ENCODE measurements at places on chromosomes 12 and 14.

- no peak for DNase-seq
These were observed 35.2 kb downstream of the BRMS1L start for GRCh38 chr14:35861204-35861868.

- DNase-seq, result no peak
These were observed 81.6 kb downstream of the PHETA1 start for GRCh38 chr12:111287125-111287900.

- DNase-seq, result no peak
These were observed 5.6 kb downstream of the OR10P1 start for GRCh38 chr12:55642267-55642666.

DNA sequence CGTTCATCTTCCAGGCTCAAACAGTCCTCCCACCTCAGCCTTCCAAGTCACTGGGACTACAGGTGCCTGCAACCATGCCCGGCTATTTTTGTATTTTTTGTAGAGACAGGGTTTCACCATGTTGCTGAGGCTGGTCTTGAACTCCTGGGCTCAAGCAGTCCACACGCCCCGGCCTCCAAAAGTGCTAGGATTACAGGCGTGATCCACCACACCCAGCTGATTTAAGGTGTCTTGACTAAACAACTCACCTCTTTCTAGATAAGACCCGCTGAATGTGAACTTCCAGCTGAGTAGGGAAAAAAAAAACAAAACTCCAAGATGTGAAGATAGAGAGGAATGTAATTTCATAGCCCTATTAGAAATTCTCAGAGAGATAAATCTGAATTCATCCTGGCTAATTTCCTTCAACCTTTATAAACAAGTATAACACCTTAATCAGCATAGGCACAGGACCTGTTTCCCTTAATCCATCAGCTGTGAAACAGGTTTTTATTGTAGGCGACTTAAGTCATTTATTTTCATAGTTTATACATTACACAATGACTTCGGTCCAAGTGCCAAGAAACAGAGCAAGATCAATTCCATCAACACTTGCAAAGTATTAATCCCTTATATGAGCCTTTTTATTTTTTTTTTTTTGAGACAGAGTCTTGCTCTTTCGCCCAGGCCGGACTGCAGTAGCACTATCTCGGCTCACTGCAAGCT is 51.5 kb downstream of the HCAR2 start:
- no peak for DNase-seq

DNA sequence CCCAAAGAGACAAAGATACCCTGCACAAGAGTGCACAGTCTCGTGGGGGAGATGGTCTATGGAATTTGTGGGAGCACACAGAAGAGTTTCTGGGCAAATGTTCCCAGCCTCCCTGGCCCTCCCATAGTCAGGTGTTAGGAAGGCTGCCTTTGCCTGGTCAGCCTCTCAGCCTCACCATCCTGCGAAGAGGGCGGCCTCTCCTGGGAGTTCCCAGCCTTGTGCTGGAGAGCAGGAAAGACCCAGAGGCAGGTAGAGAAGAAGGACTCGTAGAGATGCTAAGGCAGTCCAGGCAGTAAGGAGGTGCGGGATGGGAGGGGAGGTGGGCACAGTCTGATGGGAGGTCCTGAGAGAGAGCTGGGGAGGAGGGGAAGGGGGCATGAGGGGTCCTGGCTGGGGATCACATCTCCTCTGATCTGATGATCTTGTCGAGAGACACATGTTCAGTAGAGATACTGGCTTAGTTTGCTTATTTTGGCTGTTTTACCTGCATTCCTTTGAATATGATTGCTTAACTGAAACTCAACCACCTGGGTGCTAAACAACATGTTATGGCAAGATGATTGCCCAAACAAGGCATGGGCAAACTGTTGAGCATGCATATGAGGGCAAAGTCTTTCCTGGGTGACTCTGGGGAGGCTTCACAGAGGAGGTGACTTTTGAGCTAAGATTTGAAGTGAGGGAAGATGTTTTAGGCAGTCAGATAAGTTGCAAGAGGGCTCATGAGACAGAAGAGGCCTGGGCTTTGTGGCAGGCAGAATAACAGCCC is 10.5 kb downstream of the SERPINA6 start:
- DNase-seq, result no peak

DNA sequence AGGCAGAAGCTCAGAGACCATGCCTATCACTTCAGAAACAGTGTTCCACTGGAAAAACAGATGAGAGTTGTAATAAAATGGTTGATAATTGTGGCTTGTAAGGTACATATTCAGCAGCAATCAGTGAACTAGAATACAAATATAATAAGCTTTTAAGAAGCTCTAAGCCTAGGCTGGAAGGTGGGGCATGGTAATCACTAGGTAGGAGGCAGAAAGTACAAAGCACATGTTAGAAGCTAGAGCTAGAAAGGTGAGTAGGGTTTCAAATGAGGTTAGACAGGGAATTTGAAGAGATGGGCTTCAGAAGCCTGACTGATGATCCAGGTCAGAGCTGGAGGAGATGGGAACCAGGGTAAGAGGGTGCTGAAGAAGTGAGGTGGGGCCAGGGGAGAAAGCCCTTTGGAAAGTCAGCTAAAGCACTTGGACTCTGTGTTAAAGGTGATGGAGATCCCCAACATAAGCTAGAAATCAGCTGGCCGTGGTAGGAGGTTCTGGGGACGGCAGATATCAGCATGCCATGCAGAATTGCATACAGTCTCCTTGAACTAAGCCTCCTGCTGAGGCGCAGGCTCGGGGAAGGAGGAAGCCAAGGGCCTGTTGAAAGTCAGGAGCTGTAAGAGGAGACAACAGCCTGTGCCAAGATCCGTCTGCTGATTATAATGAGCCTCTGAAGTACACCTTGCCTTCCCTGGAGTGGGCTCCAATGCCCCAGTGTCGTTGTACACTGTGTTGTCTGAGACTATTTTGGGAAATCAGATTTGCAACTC is 659.4 kb downstream of the BCL11B start:
- no peak for DNase-seq

GRCh38 chr12:118428643-118429042 is 52.3 kb downstream of the SUDS3 start:
- no peak for DNase-seq

DNA sequence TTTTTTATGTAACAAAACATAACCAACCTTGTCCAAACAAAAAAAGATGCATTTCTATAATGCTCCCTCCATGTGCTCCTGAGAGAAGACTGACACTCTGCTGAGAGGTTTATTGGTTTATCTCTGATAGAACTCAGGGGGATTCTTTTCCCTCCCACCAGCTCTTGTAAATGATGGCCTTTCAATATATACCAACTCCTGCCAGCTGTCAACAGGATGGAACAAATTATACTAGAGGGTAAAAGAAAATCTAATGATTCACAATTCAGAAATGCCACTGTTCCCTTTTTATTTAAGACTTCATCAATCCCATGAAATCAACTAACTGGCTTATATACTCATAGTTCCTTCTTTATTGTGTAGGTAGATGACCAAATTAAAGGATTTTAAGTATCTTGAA is 25.4 kb downstream of the PSMC1 start:
- no peak for DNase-seq

- DNase-seq, result no peak
These were observed 11.2 kb upstream of the PNMA1 start for GRCh38 chr14:73725116-73726024.

- no peak for DNase-seq
These were observed 33.6 kb upstream of the PLEKHA5 start for GRCh38 chr12:19095756-19096480.

GRCh38 chr12:91892081-91892855 is 253.4 kb downstream of the BTG1 start:
- no peak for DNase-seq

DNA sequence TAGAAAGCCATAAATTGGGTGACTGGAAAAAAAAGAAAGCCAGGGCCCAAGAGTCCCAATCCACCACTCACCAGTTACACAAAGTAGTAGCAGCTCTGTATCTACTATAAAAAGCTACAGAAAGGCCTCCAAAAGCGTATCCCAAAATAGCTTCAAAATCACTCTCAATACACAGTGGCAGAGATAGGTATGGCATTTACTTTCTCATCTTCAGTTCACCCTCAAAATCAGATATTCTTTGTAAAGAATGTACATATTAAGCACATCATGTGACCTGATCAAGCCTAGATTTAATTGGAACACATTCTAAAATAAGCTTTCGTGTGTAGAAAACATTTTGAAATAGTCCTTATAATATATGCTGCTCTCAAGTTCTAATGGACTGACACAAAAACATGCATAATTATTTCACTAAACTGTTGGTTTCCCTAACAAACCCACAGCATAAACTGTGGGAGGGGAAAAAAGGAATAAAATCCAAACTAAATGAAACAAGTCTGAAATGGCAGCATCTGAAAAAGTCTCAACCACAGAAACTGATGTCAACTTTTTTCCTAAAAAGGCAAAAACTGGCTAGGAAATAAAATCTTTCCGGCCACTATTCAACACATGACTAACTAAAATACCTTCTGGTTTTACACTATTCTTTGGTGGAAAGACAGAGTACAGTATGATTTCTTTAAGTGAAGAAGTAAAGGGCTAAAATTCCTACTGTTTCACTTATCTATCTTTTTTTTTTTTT is 25.9 kb downstream of the UBE2N start:
- DNase-seq, result no peak

- no peak for DNase-seq
These were observed 167.4 kb upstream of the RGS6 start for GRCh38 chr14:71764701-71765382.

GRCh38 chr12:11705010-11705409 is 55.5 kb downstream of the ETV6 start:
- DNase-seq, result no peak

GRCh38 chr14:90093942-90094595 is 32.3 kb downstream of the KCNK13 start:
- no peak for DNase-seq

DNA sequence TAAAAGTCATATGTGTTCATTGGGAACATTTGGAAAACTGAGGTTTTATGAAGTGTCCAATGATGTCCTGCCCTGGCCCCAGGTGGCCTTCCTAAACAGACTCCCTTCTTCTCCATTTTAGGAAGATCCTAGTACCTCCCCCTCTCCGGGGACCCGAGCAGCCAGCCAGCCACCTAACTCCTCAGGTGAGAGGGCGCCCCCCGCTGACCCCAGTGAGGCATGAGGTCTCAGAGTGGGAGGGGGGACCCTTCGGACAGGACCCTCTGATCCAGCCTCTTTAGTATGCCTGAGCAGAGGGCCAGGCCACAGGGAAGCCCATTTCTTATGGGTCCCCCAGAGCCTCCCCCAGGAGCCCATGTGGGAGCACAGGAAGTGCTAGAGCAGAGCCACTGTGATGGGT is 23.7 kb downstream of the DEGS2 start:
- DNase-seq, result no peak

- DNase-seq, result no peak
These were observed at the start of gene FOXN4 for GRCh38 chr12:109308534-109309380. Gene FOXN4 (minus strand): TSS chr12:109309284. CDS start chr12:109308321, 963 bp downstream.

DNA sequence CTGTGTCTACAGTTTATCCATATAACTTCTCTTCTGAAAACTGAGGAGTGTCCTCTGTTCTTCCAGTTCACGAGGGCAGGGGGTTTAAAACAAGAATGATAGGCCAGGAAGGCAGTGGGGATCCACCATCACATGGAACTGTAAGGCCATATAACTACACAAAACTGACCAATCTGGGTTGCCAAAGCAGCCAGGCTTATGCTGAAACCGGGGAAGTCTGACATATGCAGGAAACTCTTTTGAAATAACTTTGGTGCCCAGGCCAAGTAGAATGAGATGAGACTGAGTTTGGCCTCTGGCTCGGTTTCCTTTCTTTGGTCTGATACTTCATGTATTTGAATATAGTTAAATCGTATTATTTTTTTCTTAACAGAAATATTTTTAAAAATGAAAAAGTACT is 18.0 kb upstream of the ATF1 start:
- no peak for DNase-seq

- DNase-seq, result no peak
These were observed 124.6 kb downstream of the TTC7B start for GRCh38 chr14:90691627-90692026.

GRCh38 chr12:107593713-107594381 is 91.8 kb upstream of the PWP1 start:
- DNase-seq, result no peak

DNA sequence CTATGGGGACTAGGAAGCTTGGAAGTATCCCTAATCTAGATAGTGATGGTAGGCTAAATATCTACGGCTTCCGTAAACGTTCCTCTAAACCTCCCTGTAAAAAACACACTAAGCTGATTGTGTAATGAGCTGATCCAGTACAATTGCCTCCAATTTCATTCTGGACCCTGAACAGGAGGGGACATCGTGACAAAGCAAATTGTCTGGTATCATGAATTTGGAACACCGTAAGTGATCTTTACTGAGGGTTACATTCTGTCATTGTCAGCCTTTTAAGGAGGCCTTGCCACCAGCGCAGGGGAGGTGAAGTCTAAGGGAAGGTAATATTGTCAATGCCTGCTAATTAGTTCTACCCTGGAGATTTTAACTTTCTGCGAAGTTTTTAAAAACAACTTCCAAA is 487 bp upstream of the MGST1 start:
- DNase-seq, result no peak

GRCh38 chr14:84129007-84129406 is 1400.9 kb upstream of the FLRT2 start:
- no peak for DNase-seq

GRCh38 chr14:50790589-50790988 is 40.4 kb downstream of the NIN start:
- no peak for DNase-seq

GRCh38 chr14:53412819-53413675 is 259.9 kb upstream of the DDHD1 start:
- no peak for DNase-seq

DNA sequence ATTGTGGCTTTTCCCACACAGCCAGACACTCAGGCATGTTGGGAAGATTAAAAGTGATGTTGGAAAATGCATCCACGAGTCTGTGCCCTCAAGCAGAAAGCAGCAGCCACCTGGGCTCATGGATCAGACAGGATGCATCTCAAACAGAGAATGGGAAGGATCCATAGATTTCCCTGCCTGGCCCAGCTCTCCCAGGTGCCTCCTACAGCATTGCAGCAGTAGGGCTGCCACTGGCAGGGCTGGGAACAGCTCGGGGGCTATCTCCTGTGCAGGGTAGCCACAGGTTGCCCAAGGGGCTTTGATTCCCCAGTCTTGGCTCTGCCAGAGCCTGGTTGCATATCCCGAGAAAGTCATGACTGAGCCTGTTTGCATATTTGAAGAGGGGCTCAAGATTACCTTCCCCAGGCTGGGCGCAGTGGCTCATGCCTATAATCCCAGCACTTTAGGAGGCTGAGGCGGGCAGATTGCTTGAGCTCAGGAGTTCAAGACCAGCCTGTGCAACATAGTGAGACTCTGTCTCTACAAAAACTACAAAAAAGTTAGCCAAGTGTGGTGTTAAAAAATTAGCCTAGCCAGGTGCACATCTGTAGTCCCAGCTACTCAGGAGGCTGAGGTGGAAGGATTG is 19.5 kb downstream of the C14orf132 start:
- no peak for DNase-seq

DNA sequence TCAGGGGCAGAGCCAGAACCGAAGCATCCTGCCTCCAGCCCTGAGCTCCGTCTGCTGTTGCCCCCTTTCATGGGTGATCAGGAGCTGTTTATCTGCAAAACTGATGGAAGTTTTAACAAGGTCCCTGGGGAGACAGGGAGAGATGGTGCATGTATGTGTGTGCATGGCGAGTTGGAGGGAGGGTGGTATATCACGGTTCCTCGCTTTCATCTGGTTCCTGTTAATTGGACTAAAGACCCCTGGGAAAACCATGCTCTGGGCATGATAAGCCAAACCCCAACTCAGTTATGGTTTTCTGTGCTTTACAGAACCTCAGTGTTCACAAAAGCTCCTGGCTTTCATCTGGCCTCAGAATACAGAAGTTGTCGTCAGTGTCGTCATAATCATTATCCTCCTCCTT is 133.6 kb downstream of the KSR2 start:
- DNase-seq, result no peak

GRCh38 chr14:98136012-98136789 is 1135.8 kb downstream of the BCL11B start:
- DNase-seq, result no peak

GRCh38 chr14:89391556-89391955 is 25.5 kb downstream of the FOXN3 start:
- DNase-seq, result no peak
